ENCODE measurements at places on chromosomes 4 and X. TPM values are rescaled to one million over a fixed set of nuclear protein-coding genes. Genes with fewer than 3 reads are reported as not detected.

TXK gene
- total RNA-seq: 2.5 TPM

PPEF2 gene
- not detected for total RNA-seq

UNC5C gene
- 0.02 TPM for total RNA-seq

XKRX gene
- total RNA-seq: 2.6 TPM

EVC gene
- 3.1 TPM for total RNA-seq
